Activated CD4-positive, CD25-positive, alpha-beta regulatory T cell (primary cell): ENCODE measurements at places on chromosomes 1 and 21.

DNA sequence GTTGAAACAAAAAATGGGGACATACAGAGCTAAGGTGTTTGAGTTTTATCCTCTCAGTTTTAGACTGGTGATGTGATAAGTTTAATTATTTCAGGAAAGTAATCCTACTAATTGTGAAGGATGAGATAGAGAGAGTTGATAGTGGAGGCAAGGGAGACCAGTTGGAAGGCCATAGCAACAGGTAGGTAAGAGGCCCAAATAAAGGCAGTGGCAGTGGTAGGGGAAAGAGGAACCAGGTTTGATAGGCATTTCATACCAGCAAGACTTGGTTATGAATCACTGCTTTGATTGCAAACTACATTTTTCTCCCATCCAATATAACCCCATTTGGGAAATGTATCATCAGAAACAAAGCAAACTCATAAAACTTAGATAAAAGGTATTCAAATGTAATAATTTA lies 63.1 kb upstream of the SH3GLB1 start:
- no peak for DNase-seq

DNA sequence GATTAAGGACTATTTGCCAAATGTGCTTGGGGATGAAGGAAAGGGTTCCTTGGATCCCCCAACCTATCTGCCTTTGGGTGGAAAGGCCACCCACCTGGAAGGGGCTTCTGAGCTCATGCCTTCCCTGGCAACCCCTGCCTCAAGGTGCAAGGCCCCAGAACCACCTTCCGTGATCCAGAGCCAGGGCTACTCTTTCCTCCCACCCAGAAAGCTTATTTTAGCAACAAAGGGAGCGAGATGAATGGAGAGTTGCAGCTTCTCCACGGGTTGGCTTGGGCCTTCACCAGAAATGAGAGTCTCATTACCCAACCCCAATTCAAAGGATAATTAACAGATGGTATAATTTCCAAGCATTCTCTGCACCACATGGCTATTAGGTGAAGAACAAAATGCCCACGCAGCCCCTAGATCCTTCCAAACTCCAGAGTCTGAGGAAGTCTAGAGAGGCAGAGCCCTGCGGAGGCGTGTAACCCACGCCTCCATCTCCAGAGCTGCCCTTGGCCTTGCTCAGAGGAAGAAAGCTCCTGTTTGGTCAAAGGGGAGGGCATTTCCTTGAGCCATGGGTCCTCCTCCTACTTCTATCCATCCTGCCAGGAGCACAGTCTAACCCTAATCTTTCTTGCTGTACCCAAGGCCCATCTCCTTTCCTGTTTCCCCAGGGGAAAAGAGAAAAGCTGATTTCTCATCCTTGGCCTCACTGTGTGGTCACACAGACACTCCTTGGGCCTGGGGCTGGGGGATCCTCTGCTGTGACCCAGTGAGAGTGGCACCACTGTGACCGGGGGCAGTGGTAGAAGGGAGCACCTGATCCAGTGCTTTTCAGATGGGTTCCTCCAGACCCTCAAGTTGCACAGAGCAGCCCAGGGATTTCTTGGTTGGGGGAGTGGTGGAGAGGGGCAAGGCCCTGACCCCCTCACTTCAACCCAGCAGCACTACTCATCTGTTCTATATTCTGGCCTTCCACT lies 1.7 kb upstream of the CELSR2 start:
- no peak for DNase-seq

DNA sequence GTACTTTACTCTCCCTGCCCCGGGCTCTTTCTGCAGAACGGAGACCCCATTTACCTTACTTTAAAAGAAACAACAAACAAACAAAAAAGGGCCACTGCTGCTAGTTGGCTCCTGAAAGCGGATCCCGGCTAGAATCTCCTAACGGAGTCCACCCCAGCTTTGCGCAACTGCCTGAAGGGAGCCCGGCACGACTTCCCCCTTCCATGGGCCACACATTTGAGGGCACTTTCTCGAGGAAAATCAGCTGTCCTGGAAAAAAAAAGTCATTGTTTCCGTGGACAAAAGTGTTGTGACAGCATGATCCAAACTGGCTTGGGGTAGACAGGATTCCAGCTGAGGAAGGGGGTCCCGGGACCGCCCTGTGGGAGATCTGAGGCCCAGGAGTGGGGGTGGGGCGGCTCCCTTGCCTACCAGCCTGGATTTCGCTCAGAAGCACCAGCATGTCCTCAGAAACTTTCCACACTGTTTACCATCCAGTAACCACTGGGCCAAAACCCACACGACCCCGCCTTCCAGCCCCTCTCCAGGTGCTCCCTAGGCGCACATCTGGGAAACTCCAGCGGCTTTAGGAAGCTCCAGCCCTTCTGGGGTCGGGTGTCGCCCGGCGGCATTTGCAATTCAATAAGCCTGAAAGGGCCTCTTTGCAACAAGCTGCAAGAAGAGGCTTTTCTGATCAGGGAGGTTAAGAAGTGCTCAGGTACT lies 4.8 kb downstream of the RIPK4 start:
- DNase-seq = no peak

- DNase-seq = no peak
Observed at GRCh38 chr1:85224734-85225623, 24.2 kb upstream of the SYDE2 start.

- no peak for DNase-seq
Observed at GRCh38 chr1:63575340-63575826, 17.8 kb upstream of the PGM1 start.

DNA sequence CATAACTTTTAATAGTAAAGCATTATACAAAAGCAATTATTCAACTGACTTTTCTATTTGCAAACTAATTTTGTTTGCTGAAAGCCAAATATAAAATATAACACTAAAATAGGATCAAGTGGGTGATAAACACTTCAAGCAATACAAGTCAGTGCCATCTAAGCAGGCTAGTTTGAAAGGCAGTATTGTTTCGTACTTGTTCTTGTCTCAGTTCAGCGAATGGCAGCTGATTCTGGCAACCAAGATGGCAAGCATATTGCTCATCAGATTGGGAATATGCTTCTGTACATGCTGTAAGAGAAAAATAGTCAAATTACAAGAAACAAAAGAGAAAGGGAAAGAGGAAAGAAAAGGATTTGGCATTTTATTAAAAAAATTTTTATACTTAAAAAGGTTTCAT lies 7.5 kb downstream of the TMEM59 start:
- DNase-seq = no peak

DNA sequence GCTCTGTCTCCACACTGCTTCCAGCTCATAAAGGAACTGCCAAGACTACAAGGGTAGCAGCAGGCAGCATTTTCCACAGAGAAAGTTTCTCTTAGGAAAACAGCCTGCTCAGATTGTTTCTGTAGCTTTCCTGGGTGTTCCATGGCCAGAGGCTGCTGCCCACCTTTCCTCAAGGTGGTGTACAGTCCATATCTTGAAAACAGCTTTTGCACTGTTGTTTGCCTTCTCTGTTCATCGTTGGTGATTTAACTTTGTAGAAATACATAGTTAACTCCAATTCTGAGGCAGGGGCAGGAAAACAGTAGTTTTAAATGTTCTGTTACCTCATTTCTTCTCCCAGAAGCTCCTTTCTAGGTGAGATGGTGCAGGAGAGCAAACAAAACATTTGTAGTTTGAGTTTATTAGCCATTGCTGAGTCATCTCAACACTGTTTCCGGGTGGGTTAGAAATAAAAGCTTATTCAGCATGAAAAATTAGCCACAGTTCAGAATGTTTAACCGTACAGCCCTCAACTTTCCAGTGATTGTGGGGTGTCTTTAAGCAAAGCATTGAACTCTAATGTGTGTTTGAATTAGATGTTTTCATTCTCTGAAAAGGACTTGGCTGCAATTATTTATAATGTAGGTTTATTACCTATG lies 41.7 kb downstream of the DIP2A start:
- DNase-seq = no peak

GRCh38 chr1:11492235-11492634 lies 13.3 kb downstream of the DISP3 start:
- no peak for DNase-seq

GRCh38 chr1:64471218-64472039 lies 1.5 kb downstream of the CACHD1 start:
- no peak for DNase-seq

- DNase-seq = no peak
Observed at GRCh38 chr1:235999259-235999925, 65.5 kb downstream of the NID1 start.

DNA sequence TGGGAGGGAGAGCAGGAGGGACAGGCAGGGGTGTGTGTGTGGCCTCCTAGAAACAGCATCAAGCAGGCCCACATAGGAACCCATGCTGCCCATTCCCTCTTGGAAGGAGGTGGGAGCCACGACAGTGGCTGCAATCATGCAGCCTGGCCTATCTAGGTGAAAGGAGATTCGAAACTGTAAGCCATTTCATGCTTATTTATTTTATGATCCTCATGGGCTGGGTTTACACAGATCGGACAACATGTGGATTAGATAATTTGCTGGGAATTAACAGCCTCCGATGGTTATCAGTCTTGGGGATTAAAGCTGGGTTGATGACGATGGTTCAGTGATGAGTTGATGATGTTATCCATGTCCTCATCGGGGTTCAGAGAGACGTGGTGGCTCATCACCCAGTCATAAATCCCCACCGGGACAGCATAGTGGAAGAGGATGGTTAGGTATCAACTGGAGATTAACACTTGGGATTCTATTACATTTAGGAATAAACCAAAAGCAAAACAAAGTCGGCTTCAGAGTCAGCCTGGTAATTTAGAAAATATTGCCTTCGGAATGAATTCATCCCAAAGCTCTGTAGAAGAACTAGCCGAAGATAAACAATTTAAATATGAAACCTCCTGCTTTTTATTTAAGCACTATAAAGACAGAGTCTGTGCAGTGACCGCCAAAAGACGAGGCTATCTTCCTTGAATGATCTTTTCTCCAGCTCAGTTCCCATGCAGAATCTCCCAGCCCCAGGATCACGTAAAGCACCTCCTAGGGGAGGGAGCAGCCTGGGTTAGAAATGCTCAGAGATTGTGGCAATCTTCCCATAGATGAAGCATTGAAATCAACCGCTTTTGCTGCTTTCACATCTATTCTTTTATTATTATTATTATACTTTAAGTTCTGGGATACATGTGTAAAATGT lies 252.8 kb downstream of the FOXD2 start:
- no peak for DNase-seq

DNA sequence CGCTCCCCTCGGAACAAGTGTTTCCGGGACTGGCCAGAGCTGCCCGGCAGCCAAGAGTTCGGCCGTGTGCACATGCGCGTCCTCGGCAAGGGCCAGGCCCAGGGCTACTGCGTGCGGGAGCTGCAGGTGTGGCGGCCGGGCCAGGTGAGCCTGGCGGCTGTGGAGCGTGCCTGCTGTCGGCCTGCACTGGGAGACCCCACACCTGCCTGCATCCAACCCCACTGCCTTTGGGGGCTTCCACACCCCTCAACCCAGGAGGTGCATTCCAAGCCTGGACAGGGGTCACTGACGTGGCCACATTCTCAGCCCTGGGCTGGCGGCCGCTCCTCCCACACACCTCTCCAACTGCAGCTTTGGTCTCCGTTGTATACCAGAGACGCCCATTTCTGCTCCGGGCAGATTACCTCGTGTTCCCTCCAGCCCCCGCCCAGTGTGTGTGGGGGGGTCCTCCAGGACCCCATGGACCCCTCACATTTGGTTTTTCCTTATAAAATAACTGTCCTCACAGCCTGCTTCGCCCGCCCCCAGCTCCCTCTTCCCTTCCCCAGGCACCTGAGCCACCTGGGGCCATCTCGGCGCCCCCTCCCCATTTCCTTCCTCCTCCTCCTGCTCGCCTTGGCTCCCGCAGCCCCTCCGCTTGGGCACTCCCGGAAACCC lies 6.1 kb downstream of the RNF223 start:
- no peak for DNase-seq

- no peak for DNase-seq
Observed at GRCh38 chr1:190478149-190479049, 735 bp upstream of the BRINP3 start.

DNA sequence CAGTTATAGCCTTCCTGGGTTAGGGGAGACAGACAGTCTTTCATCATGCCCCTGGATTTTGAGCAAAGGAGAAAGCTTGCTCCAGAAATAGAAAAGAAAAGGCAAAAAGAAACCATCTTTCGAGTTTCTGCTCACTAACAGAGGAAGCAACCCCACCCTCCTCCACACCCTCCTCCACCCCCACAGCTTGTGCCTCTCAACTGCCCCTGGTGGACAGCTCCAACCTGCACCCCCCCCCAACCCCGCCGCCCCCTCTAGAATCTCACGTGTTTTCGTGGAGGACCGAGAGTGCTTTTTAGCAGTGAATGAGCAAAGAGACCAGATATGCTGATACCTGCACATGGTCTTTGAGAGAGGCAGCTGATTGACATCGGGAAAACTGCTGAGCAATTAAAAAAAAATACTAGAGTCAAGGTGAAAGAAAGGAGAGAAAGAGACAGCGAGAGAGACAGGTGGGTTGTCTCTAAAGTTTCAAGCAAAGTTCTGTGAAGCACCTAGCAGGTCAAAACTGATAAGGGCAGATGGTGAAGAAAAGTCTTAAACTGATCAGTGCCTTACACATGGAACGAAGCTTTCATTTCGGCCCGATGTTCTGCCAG lies 358.3 kb downstream of the KIF26B start:
- DNase-seq = no peak

DNA sequence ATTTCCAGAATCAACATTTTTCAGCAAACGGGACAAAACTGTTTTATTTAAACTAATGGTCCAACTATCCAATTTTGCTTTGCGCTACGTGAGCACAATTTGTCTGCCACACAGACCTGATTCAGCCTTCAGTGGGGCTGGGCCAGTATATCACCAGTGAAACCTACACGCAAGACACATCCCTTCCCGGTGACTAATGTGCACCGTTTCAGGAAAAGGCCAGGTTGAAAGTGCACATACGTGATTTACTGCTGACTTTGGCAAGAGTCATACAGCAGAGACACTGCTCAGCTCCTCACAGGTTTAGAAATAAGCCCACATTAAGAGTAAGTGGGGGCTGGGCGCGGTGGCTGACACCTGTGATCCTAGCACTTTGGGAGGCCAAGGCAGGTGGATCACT lies 5.1 kb upstream of the TMEM51 start:
- no peak for DNase-seq

DNA sequence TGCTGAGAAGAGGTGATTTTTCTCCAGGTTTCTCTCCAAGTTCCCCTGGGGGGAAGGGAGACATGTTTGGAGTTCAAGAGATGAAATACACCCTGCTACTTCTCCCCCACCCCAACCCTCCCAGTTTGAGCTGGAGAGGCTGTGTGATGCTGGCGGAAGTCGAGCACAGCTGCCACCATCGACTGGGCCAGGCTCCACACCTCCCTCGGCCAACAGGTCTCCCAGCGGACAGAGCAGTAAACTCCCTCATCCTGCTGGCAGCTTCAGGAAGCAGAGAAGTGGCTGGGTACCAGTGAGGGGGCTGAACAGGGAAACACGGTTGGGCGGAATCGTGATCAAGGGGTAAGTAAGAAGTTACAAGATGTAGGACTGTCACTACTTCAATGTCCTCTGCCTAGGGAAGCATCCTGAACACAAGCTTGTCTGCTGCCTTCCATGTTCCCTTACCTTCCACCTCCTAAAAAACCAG lies 6.6 kb upstream of the NHLH1 start:
- no peak for DNase-seq

DNA sequence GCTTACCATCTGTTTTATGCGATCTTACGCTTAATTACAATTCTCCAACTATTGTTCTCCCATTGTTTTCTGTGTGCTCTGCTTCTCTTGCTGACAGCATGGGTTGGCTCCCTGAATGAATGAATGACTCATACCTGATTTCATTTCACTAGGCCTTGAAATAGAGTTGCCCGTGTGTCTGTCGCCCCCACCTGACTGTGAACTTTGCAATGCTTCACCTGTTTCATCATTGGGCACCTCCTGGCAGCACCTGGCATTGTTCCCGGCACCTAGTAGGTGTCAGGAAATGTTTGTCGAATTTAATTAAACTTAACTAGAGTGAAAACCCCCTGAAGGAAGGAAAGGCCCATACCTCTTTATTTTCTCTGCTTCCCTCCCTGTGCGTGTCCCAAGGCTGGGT lies 120.5 kb upstream of the KLHDC7A start:
- no peak for DNase-seq
